Activated T-cell treated with anti-CD3 and anti-CD28 coated beads, Interleukin-2, amount 50 U/mL, for 72 hours (primary cell): ENCODE measurements at places on chromosomes 13 and 19. TPM values are rescaled to one million over a fixed set of nuclear protein-coding genes. Genes with fewer than 3 reads are reported as not detected.
A peak's percentile ranks its signal among the peaks of the same experiment; 100 is the strongest.

CPB2 gene
- not detected for total RNA-seq

- peak; percentile 66 for DNase-seq
Observed at GRCh38 chr13:19601749-19602725, 31.4 kb upstream of the MPHOSPH8 start.

HSD17B14 gene
- total RNA-seq: 3.2 TPM

TMPRSS9 gene
- not detected for total RNA-seq

- DNase-seq: no peak
Observed at GRCh38 chr13:40230833-40231266, 435.6 kb downstream of the FOXO1 start.

- no peak for DNase-seq
Observed at GRCh38 chr13:64725492-64725891, 2504.6 kb downstream of the PCDH9 start.
